ENCODE measurements at places on chromosomes 3 and 15.
A peak's percentile ranks its signal among the peaks of the same experiment; 100 is the strongest.

GRCh38 chr15:70269991-70270751 lies 172.5 kb upstream of the TLE3 start:
- DNase-seq, result no peak

- DNase-seq, result peak; percentile 67
Measured at GRCh38 chr3:129015388-129016105, 14.4 kb downstream of the EFCC1 start.

DNA sequence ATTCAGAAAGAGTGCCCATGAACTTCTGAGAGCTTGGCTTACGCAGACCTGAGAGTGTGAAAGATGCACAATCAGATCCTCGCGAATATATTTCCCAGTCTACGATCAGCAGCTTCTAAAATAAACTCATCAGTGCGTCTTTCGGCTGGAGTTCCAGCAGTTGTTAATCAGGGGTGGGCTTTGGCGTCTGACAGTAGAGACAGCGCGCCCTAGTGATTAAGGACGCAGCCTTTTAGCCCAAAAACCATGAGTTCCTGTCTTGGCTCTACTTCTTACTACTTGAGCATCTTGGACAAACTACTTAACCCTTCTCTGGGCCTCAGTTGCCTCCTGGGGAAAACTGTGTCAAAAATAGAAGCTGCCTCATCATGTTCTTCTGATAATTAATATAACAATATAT lies 15.8 kb upstream of the ARRDC4 start:
- DNase-seq, result no peak

DNA sequence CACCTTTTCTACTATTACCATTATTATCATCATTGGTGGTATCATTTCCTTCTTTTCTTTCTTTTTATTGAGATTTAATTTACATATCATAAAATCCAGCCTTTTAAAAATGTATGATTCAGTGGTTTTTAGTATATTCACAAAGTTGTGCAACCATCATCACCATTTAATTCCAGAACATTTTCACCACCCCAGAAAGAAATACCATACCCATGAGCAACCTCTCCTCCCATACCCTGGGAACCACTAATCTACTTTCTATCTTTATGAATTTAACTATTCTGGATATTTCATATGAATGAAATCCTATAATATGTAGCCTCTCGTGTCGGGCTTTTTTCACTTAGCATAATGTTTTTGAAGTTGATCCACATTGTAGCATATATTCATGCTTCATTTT lies 29.1 kb downstream of the AAGAB start:
- DNase-seq, result no peak

DNA sequence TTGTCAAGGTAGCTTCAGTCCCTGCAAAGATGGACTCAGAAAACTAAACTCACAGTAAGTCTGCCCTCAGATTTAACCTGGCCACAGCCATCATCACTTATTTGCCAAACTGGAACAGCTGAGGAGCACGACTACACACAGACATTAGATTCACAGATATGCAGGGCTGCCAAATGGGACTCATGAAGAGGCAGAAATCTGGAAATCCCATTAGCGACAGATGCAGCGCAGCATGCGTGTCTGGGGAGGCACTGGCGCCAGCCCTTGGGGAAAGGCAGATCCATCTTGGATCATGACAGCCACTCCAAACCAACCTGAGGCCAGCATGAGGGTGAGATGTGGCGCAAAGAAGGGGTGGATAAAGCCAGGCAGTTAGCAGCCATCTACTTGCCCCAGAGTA lies 160.7 kb upstream of the TSC22D2 start:
- no peak for DNase-seq

- no peak for DNase-seq
Measured at GRCh38 chr15:56361987-56362386, 3.2 kb upstream of the TEX9 start.

Measured in activated CD4-positive, alpha-beta T cell treated with anti-CD3 and anti-CD28 coated beads, Interleukin-10, Interleukin-2, amounts not matched to agents 100 ng/mL and 50 ng/mL, durations not matched to agents 16 hours and 8 hours (primary cell).